Keratinocyte (primary cell): ENCODE measurements at places on chromosomes 16 and 17.

- DNase-seq = no peak
Observed at GRCh38 chr16:27317738-27318391, 4.1 kb downstream of the IL4R start.

DNA sequence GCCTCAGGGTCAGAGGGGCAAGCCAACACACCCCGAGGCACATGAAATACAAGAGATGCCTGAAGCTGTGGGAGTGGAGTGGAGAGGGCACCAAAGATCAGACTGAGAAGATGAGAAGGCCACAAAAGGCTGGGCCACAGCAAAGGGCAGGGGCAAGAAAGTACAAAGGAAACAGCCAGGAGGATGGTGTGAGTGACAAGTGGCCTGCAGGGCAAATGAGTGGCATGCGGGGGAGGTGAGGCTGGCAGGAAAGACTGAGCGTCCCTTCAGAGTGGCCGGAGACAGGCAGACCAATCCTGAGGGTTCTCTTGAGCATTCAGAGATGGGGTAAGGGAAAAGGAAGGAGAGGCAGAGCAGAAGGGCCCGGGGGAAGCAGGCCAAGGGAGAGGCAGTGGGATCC, 23.2 kb downstream of the HSD11B2 start:
- DNase-seq = no peak

DNA sequence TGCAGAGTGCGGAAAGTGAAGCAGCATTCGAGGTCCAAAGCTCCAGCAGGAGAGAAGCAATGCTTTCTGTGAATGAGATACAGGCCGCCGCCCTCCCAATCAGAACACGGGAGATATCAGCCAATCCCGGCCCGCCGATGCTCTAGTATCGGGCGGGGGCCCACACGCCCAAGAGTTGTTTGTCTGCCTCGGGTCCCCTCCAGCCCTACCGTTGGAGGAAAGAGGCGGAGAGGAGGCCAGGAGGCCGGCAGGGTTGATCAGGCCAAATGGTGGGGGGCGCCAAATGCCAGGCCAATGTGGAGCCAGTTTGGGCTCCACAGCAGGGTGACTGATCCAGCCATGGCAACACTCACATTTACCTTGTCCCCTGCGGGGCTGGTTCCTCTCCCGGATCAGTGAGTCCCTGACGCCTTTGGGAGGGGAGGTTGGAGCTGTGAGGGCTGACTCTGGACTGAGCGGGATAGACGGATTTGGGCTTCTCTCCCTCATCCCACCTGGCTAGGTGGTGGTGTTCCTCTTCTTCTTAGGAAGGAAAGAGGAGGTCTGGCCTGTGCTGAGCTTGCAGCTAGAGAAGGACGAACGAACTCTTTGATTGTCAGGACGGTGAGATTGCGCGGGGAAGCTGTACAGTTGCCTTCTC, 10.4 kb upstream of the CUEDC1 start:
- no peak for DNase-seq

DNA sequence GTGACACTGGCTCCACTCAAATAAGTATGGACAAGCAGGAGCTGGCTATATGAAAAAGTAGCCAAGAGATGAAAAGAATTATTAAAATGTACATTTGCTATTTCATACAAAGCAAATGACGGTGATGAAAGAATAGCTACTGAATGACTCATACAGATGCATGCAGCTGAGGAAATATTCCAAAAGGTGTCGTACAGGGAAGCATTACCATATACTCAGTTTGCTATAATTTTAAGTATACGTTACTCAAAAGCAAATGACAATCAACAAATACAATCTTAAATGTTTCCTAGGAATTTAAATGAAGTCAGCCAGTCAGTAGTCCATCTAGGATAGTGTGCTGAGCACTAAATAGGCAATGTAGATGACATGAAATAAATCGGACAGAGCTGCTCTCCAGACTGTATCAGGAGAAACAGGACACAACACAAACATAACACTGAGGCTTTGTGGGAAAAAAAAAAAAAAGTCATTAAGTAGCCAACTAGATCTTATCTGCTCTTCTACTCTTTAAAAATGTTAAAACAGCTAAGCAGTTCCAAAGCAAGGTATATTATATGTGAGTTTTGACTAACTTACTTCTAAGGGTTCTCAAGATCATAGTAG, 65.0 kb downstream of the NCOR1 start:
- DNase-seq = peak; percentile 17

DNA sequence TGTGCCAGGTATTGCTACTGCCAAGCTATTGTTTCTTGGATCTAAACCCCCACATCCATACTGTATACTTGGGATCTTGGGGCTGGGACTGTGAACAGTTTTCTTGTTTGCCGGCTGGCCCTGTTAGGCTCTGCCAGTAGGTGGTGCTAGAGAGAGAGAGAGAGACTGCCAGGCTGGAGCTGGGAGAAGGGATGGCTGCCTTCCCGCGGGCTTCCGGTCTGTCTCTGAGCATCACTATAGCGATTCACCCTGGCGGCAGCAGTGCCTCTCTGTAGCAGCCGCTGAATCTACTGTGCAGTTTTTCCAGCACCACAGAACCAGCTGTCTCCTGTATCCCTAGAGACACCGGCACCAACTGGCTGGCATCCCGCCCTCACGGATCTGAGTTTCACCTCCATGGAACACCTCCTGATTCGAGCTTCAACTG, 201.2 kb downstream of the UTP18 start:
- peak; percentile 11 for DNase-seq

GRCh38 chr17:3636908-3637373, 381 bp downstream of the CTNS start:
- no peak for DNase-seq

DNA sequence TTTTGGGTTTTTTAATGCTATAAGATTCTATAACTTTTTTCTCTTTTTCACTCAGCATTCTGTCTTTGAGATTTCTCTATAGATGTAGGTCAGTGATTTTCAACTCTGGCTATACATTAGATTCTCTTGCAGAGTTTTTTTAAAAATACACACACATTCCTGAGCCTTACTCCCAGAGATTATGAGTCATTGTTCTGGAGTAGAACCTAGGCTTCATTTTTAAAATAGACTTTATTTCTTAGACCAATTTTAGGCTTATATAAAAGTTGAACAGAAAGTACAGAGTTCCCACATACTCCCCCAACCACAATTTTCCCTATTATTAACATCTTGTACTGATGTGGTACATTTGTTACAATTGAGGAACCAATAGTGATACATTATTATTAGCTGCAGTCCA, 63.3 kb downstream of the CYB561 start:
- no peak for DNase-seq

- no peak for DNase-seq
Observed at GRCh38 chr16:52621651-52622050, 74.7 kb upstream of the TOX3 start.

- no peak for DNase-seq
Observed at GRCh38 chr16:12862941-12863340, 38.5 kb upstream of the SHISA9 start.

- no peak for DNase-seq
Observed at GRCh38 chr16:85288869-85289660, 176.8 kb upstream of the CIBAR2 start.

GRCh38 chr17:74831444-74832146, 28.1 kb downstream of the GRIN2C start:
- DNase-seq = no peak
